ENCODE measurements at places on chromosomes 12 and 14.

DNA sequence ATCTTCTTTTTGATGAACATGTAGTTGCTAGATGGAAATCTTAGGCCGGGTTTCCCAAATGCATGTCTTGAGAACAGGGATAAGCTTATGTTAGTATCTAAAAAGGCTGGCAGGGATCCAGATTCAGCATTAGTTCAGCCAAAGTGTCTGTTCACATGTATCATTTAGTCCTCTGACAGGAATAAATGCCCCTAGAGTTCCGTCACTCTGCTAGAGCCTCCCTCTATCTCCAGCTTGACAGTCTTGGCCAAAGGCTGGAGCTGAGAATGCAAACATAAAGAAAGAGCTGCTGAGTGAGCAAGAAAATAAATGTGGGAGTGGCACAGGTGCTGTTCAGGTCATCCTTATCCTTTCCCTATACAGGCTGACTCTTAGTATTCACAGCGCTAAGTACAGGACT lies 13.8 kb upstream of the NELL2 start:
- no peak for DNase-seq

GRCh38 chr12:68959891-68960464 lies 27.0 kb upstream of the CPM start:
- DNase-seq = no peak

- DNase-seq = no peak
Measured at GRCh38 chr14:67385618-67386017, 25.5 kb downstream of the EIF2S1 start.

DNA sequence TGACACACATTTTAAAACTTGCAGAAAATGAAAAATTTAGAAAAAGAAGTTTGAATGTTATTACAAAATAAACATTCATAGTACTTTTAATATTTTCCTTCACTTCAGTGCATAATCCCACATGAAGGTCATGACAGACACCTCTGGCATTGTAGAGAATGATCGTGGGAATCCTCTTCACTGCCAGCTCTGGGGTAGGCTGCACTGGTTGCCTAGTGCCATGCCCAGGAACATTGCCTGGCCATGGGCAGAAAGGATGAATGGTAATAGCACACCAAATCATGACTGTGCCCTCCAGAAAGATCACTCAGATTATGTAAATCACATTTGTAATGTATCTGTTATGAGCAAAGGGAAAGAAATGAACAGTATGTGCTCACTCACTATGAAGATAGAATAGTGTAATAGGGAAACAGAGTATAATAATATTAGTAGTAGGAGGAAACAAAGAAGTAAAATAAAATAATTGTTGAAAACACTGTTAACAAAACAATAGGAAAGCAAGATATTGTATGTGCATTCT lies 161.6 kb downstream of the PLCZ1 start:
- no peak for DNase-seq

DNA sequence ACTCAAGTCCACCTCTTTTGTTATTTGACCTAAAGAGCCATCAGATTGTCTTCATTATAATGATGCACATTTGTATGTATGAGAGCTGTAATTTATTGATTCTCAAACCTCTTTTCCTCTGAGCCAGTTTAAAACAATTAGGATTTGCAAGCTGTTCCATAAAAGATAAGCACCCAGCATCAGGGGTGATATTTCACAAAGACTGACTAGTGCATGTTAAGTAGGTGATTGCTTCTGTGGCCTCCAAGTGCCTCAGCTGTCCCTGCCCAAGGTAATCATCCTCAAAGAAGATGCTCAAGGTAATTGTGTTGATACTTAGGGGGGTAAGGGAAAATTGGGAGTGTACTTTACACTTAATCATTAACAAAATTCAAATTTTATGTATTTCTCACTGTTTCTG lies 18.2 kb downstream of the CEP128 start:
- DNase-seq = no peak

- DNase-seq = peak; percentile 40
Measured at GRCh38 chr12:77010691-77011548, 54.4 kb downstream of the E2F7 start.

- DNase-seq = no peak
Measured at GRCh38 chr14:69662636-69663299, 51.4 kb downstream of the SUSD6 start.

GRCh38 chr14:103697603-103698379 lies 17.5 kb downstream of the XRCC3 start:
- no peak for DNase-seq

DNA sequence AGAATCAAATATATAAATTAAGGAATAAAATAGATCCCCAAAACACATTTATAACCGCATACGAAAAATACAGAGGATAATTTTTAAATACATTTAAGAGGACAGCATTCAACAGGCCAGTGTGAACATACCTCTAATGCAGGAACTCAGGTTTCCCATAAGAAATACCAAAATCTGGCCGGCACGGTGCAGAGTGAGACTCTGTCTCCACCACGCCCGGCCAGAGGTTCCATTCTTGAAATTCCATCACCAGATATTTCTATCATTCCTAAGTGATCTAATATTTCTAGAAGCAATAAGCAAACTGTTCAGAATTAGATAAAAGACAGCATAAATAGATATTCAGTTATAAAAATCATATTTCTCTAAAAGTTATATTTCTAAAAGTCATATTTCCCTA lies 30.2 kb upstream of the OASL start:
- no peak for DNase-seq

- no peak for DNase-seq
Measured at GRCh38 chr12:70637303-70638085, at the start of gene PTPRB. Gene PTPRB (minus strand): TSS chr12:70637429. CDS start chr12:70637395, 34 bp downstream.

DNA sequence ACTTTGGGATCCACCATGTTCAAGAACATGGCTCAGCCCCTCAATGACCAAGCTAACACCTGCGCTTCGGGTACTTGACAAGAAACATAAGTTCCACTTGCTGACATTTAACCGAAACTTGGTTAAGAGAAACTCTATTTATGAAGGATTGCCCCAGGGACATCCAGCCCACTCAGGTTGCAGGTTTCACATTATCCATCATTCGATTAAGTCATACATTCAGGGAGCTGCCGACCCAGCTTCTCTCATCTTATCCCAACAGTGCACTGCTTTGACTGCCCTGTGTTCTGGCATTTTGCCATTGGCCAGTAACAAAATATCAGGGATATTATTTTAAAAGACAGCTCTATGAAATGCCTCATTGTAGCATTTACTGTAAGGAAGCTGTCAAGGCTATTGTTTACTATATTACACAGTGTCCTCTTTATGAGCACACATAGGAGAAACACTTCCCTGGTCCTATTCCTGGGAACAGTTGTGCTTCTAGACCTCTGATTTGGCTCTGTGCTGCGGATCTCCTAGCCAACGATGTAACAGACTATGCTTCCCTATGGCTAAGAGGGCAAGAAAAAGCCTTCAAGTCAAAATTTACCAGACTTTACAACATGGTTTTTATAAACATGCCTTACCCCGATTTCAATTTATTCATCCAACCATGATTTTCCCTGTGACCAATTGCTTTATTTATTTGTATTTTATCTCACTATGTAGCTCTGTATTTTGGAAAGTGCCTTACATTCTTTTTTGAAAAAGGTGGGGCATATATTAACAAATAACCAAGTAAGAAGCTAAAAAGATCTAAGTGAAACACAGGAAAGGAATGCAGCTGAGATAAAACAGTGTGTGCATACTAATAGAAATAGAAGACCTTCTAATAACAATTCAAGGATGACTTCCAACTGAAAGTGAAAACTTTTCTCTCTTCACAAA lies 109.3 kb downstream of the ITPR2 start:
- no peak for DNase-seq

DNA sequence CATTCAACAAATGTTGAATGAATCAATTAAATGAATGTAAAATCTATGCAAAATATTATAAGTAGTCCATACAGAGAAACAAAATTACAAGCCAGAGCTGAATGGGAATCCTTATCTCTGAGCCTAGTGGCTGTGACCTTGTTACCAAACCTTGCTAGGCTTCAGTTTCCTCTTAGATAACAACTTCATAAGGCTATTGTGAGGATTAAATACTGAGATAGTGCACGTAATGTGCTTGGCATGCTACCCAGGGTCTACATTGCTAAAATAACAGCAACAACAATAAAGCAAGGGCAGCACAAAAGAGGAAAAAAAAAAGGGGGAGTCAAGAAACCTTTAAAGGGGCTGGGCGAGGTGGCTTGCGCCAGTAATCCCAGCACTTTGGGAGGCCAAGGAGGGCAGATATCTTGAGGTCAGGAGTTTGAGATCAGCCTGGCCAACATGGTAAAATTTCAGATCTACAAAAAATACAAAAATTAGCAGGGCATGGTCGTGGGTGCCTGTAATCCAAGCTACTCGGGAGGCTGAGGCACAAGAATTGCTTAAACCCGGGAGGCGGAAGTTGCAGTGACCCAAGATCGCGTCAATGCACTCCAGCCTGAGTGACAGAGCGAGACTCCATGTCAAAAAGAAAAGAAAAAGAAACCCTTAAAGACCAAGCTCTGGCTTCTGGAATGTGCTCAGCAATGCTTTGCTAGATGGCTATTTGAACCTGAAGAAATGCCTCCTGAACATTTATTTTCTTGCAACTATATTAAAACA lies 14.1 kb downstream of the STAB2 start:
- DNase-seq = no peak

GRCh38 chr12:103676893-103677292 lies 89.8 kb downstream of the STAB2 start:
- DNase-seq = no peak

DNA sequence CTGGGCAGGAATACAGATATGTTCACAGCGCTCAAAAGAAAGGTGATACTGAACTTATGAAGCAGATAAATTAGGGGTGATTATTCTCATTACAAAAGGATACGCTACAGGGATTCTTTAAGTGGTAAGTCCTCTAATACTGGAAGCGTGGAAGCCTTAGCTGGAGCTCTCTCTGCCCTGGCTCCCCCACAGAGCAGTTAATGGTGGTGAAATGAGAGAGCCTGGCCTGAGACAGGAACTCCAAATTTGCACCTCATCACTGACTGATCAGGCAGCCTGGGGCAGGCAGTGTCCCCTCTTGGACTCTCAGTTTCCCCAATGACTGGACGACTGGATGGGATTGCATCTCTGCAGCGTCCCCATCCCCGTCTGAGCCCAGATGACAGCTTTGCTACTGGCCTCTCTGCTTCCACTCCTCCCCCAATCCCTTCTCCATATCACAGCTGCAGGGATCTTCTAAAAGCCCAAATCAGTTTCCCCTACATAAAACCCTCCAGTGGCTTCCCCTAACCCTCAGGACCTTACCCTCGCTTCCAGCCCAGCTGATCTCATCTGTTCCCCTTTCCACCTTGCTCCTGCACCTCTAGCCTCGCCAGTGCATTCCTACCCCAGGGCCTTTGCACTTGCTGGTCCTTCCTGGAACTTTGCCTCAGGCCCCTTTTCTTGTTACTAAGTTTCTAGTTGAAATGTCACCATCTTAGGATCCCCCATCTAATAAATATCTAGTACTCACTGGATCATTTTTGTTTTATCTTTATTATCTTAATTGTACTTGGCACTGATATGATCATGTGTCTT lies 171.7 kb upstream of the LHX5 start:
- no peak for DNase-seq

- no peak for DNase-seq
Measured at GRCh38 chr14:92487513-92488133, 26.0 kb upstream of the RIN3 start.

- DNase-seq = no peak
Measured at GRCh38 chr14:89384636-89385035, 32.4 kb downstream of the FOXN3 start.

GRCh38 chr12:97466000-97466399 lies 3.4 kb downstream of the RMST start:
- no peak for DNase-seq

DNA sequence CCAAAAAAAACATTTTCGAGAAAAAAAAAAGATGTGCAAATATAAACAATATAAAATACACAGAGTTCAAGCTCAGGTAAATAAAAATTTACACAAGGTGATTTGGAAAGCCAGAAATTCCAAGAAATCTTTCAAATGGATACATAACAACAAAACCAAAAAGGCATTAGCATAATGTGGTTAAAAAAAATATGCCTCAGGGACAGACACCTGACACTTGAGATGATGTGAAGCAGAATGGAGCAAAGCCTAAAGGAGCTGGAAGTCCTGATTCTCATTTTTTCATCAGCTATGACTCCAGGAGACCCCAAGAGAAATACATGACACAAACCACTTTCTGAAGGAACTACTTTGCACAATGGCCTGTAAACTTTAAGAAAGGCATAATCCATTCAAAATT lies 98.6 kb downstream of the PPP2R5E start:
- no peak for DNase-seq

- DNase-seq = no peak
Measured at GRCh38 chr12:110431957-110432587, 18.1 kb downstream of the ARPC3 start.

DNA sequence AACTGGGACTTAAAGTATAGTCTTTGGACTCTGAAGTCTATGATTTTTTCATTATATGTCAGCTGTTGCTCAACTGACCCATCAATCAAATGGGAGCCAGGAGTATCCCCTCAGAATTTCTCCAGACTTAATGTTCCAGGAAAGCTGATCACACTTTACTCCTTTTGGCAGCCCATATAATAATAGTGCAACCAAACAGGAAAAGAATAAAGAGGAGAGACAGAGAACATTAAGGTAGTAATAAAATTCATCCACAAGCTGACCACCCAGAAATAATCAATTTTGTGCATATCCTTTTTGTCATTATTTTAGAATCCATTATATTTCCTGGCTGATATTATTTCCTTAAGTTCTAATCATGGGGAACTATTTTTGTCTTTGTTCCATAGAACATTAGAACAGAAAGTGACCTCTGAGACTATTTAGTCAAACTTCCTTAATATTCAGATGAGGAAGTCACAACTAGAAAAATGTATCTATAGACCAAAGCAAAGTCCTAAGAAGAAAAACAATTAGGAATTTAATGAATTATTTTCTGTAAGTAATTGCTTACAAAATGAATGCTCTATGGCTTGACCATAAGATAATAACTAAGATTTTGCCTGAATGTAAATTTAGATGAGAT lies 238.1 kb upstream of the SEL1L start:
- no peak for DNase-seq
